ENCODE measurements at places on chromosomes 2 and 18.

- DNase-seq = no peak
Measured at GRCh38 chr2:213036836-213037235, 114.6 kb downstream of the IKZF2 start.

DNA sequence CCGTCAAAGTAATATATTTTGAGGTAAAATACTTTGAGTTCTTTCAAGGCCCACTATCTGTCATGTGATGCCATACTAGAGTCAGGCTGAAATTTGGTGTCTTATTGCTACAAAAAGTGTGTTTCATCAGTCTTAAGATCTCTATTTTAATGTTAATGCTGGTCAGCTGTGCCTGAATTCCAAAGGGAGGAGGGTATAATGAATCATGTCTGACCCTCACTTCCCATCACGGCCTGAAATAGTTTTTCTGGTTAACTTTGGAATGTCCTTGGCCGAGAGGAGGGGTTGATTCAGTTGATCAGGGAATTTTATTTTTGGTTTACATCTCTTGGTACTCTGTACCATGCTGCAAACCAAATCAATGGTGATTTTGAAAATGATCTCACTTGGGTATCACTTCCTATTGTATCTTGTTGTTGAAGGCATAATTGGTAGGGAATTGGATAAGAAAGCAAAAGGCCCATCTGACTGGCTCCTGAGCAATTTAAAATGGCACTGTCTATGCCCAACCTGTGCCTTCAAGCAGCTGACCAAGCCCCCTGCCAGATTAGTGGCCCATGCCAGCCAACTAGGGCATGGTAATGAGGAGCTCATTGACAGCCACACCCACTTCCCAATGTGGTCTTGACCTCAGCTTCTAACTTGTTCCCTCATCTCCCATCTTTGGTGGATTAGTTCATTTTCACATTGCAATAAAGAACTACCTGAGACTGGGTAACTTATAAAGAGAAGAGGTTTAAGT, 6.1 kb upstream of the SLC35F5 start:
- DNase-seq = no peak

GRCh38 chr18:24031318-24031717, 16.8 kb downstream of the TTC39C start:
- DNase-seq = no peak

DNA sequence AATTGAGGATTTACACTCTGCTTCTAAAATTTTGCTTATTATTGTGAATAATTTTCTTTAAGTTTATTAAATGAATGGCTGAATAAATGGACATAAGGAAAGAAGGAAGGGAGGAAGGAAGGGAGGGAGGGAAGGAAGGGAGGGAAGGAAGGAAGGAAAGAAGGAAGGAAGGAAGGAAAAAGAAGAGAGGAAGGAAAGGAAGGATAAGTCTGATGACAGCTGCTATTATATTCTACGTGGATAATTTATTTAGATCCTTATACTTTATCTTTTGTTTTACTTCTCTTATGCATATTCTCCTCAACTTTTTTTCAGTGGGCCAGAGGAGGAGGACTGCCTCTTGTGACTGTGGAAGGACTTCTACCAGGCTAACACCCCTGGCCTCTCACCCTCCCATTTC, 17.4 kb downstream of the CLUL1 start:
- DNase-seq = no peak

DNA sequence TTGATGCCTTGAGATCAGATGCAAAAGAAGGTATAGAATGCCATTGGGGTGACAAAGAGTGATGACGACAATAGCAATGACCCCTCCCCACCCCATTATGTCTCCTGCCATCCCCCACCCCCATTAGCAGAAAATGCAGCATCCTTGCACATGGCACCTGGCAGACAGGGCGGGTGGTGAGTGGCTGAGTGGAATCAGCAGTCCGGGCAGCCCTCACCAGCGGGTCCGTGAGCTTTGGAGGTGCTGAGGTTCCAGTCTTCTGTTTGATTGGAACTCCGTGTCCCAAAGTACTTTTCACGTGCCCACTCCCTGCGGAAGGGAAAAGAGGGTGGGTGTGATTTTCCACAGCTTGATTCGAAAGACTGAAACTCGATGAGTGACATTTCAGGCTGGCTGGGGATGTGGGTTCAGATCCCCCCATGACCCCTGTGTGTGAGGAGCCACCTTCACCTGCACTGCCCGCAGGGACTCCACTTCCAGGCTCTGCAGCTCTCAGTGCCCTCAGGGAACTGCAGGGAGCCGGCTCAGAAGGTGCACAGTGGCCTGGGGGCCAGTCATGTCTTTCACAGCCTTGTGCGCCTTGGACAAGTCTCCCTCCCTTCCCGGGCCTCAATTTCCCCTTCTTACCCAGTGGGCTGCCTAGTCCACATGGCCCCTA, 130.9 kb downstream of the GLI2 start:
- no peak for DNase-seq

DNA sequence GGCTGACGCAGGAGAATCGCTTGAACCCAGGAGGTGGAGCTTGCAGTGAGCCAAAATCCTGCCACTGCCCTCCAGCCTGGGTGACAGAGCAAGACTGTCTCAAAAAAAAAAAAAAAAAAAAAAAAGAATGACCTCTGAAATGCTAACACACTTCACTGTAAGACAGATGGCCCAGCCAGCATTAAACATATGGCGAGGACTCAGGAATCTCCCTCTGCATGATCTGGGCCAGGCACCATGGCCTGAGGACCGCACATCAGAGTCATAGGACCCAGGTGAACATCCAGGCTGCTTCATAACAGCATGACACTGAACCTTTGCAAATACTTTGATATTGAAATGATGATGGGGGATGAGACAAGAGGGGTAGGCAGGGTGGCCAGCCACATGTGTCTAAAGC, 56.1 kb upstream of the DNMT3A start:
- no peak for DNase-seq

All from CD8-positive, alpha-beta T cell (primary cell).